ENCODE measurements at places on chromosomes 1 and 21.

DNA sequence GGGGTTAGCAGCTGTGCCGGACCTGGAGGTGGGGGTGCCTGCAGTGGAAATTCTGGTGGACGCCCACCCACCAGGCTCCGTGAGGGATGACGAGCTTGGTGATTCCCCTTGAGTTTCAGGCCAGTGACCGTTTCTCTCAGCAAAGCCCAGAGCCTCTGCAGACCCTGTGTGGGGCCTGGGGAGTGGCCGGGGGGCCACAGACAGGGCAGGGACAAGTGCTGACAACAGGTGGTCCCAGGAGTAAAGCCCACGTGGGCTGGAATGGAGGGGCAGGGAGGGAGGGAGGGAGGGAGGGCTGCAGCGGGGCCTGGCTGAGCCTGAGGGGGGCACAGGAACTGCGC lies 52.8 kb downstream of the COL18A1 start:
- no peak for DNase-seq

- DNase-seq: no peak
These were observed 63.4 kb downstream of the DDR2 start for GRCh38 chr1:162695687-162696086.

DNA sequence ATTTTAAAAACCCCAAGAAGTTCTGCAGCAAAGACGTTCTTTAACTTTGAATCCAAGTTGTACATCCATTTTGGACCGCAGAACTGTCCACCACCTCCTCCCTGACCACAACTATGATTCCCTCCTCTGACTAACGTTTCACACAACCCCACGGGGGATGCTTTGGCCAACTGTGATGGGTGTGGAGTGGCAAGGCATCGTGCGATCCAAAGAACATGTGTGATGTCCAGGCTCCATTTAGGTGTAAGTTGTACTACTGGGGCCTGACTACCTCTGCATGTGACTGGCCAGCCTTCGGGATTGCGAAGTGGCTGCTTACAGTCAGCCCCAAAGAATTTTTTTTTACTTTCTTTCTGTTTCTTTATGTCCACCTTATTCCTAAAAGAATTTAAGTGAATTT lies 6.7 kb downstream of the KCNJ15 start:
- DNase-seq: no peak

DNA sequence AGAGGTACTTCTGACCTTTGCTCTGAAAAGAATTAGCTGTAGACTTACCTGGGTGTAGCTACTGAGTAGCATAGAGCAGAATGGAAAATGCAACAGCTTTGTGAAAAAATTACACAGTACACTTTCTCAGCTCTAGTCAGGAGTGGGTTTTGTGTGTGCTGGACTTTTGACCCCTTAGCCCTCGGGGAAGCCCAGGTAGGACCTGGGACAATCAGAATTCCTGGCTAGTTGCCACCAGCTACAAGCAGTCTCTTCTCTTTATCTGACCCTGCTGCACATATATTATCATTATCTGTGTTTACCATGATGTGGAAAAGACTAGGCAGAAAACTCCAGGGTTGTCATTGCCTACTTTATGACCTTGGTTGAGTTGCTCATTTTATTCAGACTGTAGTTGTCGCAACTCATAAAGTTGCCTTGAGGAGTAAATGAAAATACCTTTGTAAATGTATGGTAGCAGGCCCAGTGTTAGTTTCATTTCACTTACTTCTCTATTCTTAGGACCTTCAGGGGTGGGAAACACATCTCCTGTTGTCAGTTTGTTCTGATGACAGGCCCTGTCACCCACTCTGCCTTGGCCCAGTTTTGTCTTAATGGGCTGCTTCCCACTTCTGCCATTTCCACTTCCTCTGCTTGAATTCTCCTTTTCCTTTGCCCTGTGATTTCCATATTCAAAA lies 5.4 kb downstream of the NEK7 start:
- peak; percentile 66 for DNase-seq

DNA sequence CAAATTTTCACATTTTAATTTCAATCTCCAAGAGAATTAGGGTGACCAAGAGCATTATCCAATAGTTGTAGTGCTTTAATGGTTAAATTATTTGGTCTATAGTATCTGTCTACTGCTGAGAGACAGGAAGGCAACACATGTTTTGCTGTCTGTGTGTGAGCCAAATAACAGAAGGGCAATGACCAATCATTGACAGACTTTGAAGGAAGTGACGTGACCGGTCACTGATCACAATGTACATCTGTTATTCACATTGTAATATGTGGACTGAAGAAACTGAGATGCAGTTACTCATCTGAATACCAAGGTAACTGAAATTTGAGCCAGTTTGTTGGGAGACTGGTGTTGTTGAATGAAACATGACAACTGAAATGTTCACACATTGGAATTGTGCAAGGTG lies 196.7 kb downstream of the LRRC40 start:
- no peak for DNase-seq

GRCh38 chr21:26070822-26071425 lies 99.6 kb downstream of the APP start:
- peak; percentile 5 for DNase-seq

DNA sequence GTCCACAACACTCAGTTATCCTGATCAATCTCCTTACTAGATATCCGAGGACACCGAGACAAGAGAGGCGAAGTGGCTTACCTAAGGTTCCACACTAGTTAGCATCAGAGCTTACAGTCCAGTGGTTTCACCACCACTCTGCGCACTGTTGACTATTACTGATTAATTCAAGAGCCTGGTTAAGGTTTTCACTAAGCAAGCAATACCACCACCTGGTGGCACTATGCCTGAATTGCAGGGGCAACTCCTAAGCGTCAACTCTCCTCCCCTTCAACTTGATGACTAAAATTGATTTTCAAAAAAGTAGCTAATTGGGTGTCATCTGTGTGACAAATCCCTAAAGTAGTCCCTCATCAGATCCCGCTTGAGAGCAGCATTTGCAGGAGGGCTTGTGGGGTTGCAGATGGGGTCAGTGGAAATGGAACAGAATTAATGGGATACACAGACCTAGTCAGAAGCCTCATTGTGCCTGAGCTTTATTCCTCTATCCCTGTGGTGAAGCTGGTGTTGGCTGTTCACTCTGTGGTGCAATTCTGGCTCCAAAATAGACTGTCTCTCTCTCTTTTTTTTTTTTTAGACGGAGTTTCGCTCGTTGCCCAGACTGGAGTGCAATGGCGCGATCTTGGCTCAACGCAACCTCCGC lies 9.1 kb downstream of the TTC22 start:
- DNase-seq: peak; percentile 80

- no peak for DNase-seq
These were observed 4.7 kb downstream of the C1orf174 start for GRCh38 chr1:3895279-3895950.

- DNase-seq: peak; percentile 63
These were observed 36.7 kb downstream of the ZNF695 start for GRCh38 chr1:246971090-246971721.

- DNase-seq: peak; percentile 75
These were observed 52.9 kb upstream of the CD46 start for GRCh38 chr1:207698822-207699483.

- DNase-seq: no peak
These were observed 16.2 kb downstream of the CHRNB2 start for GRCh38 chr1:154583773-154584172.
